Fibroblast of lung (primary cell): ENCODE measurements at places on chromosomes 7 and 10. TPM values are rescaled to one million over a fixed set of nuclear protein-coding genes. Genes with fewer than 3 reads are reported as not detected.
A peak's percentile ranks its signal among the peaks of the same experiment; 100 is the strongest.

DNA sequence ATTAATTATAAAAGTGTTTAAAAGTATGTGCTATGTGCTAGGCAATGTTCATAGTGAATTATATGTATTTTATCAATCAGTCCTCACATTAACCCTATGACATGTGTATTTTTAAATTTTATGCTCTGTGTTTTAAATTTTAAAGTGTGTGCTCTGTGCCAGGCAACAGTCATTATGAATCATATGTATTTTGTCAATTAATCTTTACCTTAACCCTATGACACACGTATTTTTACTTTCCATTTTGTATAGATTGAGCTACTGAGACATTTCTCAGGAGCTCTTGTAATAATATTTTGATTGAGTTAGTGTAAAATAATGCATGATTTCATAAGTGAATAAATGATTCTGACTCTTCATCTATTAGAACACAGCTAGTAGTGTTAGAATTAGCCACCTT is 117.8 kb downstream of the THSD7A start:
- DNase-seq, result no peak

DNA sequence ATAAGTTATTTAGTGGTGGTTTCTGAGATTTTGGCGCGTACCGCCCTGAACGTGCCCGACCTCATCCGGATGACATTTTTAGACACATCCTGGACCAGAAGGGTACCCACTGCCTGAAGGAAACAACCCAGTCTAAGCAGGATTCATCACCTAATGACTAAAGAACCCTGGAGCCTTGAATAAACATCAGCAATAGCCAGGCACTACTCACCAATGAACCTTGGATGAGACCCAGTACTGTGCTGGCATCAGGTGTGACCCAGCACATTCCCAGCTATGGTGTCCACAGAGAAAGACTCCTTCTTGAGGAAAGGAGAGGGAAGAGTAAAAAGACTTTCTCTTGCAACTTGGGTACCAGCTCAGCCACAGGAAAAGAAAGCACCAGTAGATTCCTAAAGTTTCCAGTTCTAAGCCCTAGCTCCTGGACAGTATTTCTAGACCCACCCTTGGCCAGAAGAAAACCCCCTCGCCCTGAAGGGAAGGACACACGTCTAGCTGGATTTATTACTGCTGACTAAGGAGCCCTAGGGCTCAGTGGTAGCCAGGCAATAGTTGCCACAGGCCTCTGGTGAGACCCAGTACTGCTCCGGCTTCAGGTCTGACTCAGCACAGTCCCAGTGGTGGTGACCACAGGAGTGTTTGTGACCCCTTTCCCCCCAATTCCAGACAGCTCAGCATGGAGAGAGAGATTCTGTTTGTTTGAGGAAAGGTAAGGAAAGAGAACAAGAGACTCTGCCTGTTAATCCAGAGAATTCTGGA is 32.5 kb downstream of the ZNF277 start:
- DNase-seq, result peak; percentile 11

DNA sequence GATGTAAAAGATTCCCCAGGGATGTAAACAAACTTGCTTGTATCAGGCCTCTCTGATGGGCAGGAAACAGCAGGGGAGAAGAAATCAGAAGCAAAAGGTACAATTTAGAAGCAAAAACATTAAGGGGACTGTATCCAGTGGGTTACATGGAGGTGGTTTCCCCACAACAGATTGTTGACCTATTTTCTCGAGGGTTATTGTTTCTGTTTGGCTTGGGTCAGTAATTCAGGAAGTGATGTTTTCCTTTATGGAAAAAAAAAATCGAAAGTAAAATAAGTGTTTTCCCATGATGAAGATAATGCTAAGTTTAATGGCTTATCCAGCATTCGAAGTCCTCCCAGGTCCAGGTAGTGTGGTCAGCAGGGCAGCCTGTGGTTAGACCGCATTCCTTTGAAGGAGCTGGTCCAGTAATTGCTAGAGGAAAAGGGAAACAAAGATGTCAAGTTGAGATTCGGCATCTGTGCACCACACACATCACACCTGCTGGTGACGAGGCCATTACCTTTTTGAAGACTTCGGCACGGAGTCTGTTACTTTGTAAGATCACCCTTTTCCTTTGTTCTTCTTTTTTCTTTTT is 37.3 kb upstream of the ADAM12 start:
- DNase-seq, result no peak

DNA sequence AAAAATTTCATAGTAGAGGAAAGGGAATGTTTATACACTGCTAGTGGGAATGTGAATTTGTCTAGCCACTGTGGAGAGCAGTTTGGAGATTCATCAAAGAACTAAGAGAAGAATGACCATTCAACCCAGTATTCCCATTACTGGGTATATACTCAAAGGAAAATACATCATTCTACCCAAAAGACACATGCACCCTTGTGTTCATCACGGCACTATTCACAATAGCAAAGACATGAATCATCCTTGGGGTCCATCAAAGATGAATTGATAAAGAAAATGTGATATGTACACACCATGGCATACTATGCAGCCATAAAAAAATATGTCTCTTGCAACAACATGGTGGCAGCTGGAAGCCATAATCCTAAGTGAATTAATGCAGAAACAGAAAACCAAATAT is 825.7 kb downstream of the TNS3 start:
- no peak for DNase-seq

GRCh38 chr7:90747516-90747915 is 151.4 kb downstream of the CDK14 start:
- no peak for DNase-seq

HECW1 gene
- total RNA-seq, result 0.77 and 6.1 TPM in 2 replicates
